ENCODE measurements at places on chromosomes 5 and 9.
A peak's percentile ranks its signal among the peaks of the same experiment; 100 is the strongest.

- DNase-seq = no peak
Observed at GRCh38 chr5:120254385-120254784, 209.7 kb upstream of the PRR16 start.

DNA sequence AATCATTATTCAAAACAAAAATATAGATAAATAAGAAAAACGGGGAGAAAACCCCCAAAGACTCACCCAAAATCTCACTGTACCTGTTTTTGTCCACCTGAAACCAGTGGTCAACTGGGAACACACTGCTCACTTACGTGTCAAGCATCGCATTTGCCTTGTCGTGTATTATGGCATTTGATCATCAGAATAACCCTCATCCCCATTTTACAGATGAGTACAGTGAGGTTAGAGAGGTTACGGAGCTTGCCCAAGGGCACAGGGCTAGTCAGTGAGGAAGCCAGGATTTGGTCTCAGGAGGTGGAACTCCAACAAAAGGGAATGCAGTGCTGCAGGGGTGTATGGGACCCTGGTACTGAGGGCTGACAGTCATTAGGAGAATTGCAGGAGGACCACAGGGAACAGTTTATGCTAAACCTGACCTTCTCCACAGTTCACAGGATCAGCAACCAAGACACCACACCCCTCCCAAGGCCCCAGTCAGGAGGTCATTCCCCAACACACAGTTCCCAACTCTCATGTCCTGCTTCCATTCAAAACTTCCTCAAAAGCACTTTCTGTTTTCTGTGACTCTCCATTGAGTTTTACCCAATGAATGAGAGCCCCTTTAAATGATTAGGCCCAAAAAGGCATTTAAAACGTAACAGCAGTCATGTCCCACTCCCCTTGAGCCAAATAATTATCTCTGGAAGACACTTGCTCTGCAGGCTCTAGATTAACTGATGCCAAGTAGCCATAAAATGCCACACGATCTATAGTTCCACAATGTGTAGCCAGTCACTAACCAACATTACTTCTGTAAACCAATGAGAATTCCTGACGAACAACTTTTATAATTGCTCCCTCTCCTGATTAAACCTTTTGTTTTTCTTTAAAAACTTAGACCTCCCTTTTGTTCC lies 50.8 kb downstream of the CTSL start:
- DNase-seq = no peak

- DNase-seq = no peak
Observed at GRCh38 chr5:56529666-56530430, 285.5 kb upstream of the MAP3K1 start.

DNA sequence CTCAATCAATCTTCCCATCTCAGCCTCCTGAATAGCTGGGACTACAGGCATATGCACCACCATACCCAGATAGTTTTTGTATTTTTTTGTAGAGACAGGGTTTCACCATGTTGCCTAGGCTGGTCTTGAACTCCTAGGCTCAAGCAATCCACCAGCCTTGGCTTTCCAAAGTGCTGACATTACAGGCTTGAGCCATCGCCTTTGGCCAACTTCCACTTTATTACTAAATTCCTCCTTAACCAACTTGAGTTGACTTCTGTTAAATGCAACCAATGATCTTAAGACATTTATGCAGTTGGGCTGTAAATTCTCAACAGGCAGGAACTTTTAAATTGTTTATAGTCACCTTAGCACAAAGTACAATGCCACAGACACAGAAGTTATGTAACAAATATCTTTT lies 2.8 kb downstream of the LARS1 start:
- DNase-seq = no peak

DNA sequence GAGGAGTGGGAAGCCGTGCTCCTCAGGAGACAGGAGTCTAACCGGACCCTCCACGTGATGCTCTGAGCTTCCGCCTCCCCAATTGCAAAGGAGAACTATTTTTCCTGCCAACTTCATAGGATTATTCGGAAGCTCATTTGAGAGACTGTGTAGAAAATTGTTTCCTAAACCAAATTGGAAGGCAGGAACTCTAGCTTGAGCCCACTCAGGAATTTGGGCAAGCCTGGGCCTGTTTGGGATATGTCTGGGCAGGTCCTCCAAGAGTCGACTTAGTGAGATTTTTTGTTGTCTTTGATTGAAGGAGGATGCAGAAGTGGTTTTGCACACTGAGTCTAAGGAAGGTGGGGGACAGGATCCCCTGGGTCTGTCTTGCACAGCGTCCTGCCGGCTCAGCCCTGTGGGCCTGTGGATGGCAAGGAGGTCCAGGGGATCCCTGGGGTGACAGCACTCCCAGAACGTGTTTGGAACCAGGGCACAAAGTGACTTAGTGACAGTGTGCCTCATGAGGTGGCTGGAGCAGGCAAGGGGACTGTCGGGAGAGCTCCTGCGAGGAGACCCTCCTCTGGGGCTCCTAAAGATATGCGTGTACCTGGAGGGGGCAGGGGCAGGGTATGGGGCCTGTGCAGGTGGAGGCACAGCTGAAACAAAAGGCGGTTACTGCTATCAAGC lies 283.3 kb downstream of the NSG2 start:
- no peak for DNase-seq

- no peak for DNase-seq
Observed at GRCh38 chr5:78300464-78301045, 6.1 kb upstream of the AP3B1 start.

- peak; percentile 47 for DNase-seq
Observed at GRCh38 chr5:34656001-34656699, at the start of gene RAI14. Gene RAI14, plus strand, starts transcription at chr5:34656328. Its CDS starts 30,592 bp downstream, at chr5:34686920.

GRCh38 chr9:101738566-101739183 lies at the start of gene GRIN3A:
Gene GRIN3A, minus strand, starts transcription at chr9:101738647. Its CDS starts 668 bp downstream, at chr9:101737979.
- DNase-seq = no peak

GRCh38 chr9:117546894-117547678 lies 132.2 kb upstream of the ASTN2 start:
- no peak for DNase-seq

DNA sequence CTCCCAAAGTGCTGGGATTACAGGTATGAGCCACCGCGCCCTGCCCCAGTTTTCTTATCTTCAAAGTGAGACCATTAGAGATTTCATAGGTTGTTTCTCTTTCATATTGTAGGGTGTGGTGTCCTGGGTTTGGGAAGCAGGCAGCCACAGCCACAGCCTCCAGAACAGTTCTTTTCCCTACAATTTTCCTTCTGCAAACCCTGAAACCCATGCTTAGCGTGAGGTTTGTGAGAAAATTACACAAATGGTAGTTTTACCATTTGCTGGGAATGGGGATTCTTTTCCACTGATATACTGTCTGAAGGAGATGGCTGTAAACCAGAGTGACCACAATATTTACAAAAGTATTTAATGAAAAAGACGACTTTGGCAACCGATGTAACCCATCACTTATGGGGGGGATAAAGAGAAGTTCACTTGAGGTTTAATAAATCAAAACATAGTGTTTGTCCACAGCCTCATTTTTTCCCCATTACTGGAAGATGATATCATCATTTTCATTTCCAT lies 26.7 kb upstream of the ECM2 start:
- DNase-seq = no peak

DNA sequence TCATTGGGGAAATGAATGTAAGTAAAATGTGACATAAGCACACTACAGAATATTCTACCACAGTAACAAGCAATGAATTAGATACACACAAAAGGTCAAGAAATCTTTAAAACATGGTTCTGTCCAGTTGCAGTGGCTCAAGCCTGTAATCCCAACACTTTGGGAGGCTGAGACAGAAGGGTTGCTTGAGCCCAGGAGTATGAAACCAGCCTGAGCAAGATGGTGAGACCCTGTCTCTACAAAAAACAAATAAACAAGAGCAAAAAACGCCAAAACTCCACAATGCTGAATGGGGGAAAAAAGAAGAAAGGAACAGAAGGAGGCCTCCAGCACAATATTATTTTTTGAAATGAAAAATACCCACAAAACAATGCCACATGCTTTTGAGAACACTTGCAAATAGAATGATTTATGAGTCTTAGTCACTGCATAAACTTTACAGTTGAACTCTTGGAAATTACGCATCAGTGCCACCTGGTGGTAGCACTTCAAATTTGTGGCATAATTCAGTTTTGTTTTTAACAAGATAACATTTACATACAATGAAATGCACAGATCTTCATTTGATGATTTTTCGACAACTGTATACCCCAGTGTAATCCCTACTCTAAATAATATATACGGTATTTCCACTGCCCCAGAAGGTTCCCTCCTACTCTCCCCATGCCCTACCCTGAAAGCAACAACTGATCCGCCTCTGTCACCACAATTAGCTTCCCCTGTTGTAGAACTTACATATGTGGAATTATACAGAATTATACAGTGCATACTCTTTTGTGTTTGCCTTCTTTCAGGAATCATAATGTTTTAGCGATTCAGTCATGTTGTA lies 14.4 kb upstream of the SPINK4 start:
- no peak for DNase-seq

- no peak for DNase-seq
Observed at GRCh38 chr9:121840838-121841760, 189.7 kb downstream of the DAB2IP start.

DNA sequence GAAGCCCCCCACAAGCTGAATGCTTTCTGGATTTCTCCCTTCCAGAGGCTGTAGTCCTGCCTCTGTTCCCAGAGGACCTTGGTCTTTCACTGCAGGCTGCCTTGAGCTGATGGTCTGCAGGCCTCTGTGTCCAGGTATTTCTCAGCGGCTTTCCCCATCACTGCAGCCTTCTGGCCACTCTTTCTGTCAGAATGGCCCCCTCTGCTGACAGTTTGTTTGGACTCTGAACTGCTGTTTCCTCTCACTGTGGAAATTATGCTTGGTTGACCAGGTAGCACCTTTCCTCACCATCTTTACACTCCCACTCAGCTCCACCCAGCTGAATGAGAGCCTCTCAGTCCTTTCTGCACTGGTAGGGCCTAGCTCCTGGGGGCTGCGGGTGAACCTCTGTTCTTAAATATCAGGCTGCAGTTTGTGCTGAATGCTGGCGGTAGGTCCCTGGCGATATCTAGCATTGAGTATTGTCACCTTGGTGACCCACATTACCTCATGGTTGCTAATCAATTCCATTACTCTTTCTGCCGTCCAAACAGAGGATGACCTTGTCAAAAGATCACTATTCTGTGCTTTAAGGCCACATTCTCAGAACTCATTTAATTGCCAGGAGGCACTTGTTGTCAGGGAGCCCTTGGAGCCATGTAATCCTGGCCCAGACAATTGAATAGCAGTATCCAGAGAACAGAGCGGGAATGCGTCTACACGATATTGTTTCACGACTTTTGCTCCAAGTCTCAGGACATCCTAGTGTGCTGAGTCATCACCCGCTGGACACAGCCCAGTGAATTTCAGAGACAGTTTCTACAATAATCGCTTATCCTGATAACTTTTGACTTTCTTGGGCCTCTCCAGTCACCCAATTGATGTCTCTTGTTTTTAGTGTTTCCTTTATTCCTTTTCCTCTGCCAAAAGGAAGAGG lies 230.2 kb downstream of the TENT4A start:
- DNase-seq = no peak

- DNase-seq = no peak
Observed at GRCh38 chr5:7395432-7395946, 449 bp upstream of the ADCY2 start.

Data from amygdala (tissue), 56 donors.